Cerebellar nuclear complex (tissue), 1 donor: ENCODE measurements at places on chromosomes 5 and 9.

- DNase-seq = no peak
These were observed 78.1 kb downstream of the SNCAIP start for GRCh38 chr5:122390154-122390553.

DNA sequence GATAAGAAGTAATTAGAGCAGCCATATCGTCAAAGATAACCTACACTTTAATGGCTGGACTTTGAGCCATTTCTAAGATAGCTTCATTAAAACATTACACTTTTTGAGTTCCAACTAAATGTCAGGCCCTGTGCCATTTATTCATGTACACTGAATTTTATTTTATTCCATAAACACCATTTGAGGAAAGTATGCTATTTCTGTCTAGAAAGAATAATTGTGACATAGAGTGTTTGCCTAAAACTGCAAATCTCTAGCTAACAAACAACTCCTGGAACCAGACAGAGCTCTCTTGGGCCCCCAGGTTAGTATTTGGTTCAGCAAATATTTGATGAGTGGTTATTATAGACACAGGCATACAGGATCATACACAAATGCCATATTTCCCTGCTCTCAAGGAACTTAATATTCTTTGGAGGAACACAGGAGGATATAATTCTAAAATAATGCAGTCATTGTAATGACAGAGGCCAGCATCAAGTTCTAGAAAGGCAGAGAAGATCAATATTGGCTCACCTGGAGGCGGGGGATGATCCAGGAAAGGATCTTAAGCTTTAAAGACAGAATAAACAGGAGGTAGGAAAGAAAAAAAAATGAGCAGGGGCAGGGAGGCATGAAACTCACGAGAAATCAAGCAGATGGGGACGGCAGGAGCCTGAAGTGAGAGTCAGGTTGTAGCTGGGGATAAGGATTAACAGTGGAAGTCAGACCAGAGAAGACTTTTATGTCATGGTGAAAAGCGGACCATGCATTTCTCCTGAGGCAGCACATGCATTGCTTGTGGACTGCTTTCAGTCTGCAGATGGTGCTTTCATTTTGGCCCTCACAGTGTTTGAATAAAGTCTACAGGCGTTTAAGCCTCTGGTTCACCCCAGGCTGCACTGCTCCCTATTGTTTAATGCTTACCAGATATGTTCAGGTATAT is 127.7 kb downstream of the GCNT1 start:
- no peak for DNase-seq

DNA sequence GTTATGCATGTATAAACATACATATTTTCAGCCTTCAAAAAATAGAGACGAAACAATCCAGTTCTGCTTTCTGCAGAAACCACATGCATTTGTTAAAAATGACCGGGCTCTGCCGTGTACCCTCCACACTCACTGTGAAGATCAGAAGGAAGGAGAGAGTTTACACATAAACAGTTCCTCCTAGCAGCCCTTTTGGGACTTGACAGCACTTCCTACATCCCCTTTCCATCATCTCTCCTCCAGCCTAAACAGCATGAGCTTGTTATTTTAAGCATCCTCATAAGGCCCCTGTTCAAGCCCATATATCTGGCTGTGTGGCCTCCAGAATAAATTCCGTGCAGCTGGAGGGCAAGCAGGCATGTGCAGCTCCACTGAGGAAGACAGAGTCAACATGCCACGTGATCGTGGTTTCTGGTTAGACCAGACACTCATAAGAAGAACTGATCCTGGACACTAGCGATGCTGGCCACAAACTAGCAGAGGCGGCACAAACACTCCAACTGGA is 42.2 kb downstream of the NIPAL4 start:
- DNase-seq = no peak

GRCh38 chr5:124789104-124789605 is 42.7 kb upstream of the ZNF608 start:
- DNase-seq = no peak

DNA sequence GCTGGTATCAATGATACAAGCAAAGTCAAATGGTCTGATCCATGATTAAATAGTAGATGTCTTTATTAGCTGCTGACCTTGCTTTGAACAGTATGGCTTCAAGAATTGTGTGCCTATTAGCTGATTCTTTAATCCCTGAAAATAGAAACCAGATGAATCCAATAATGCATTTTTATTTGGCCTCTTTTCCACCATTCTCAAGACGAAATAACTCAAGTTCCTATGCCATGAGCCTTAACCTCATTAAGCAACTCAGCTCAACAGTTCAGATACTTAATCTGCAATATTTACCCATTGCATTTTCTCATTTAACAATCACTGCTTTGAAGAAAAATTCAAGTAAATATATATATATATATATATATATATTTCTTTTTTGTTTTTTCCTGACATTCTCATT is 588.6 kb upstream of the MEF2C start:
- DNase-seq = no peak

GRCh38 chr9:128142596-128142995 is 6.7 kb upstream of the LCN2 start:
- no peak for DNase-seq

GRCh38 chr9:120568816-120569215 is 11.2 kb downstream of the CDK5RAP2 start:
- no peak for DNase-seq

GRCh38 chr9:28770226-28770625 is 1196.9 kb upstream of the C9orf72 start:
- no peak for DNase-seq

GRCh38 chr5:180291234-180291940 is 496 bp downstream of the MAPK9 start:
- DNase-seq = no peak

DNA sequence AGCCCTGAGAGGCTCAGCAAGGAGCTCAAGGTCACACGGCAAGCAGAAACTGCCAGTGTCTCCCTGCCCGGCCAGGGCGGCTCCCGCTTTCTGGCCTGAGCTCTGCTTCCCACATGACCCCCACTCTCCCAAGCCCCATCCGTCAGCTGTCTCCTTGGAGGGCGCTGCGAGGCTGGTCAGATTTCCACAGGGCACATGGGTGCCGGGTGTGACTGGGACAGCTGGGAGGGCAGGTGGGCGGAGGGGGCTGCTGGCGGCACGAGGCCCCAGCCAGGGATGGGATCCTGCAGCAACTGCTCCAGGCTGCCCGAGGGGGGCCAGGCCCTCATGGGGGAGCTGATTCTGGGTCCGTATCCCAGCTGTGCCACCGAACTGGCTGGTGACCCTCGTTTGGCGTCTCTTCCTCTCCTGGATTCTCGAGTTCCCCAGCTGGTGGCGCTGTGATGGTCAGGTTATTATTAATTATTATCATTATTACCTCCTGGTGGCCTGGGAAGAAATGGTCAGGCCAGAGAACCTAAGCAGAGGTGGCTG is 12.9 kb upstream of the WDR38 start:
- no peak for DNase-seq

GRCh38 chr5:34854459-34855174 is 15.7 kb downstream of the TTC23L start:
- DNase-seq = no peak

- DNase-seq = no peak
These were observed 47.9 kb downstream of the OLFM1 start for GRCh38 chr9:135135171-135135928.

GRCh38 chr5:173843794-173844193 is 44.4 kb upstream of the CPEB4 start:
- DNase-seq = no peak

DNA sequence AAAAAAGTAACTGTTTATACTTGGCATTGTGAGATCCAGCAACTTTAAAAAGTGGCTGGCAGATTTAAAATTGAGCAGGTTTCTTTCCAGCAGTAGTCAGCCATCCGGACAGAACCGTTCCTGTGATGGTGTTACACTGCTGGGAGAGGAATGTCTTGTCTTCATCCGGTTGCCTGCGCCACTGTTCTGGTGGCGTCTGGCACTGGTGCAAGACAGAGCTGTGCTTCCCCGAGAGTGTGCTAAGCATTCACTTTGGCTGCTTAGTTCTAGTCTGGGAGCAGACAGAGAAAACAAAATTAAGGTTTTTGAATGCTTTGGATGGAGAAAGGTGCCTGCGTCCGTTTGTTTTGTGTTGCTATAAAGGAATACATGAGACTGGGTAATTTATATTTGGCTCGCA is 35.5 kb upstream of the CREBRF start:
- DNase-seq = no peak

DNA sequence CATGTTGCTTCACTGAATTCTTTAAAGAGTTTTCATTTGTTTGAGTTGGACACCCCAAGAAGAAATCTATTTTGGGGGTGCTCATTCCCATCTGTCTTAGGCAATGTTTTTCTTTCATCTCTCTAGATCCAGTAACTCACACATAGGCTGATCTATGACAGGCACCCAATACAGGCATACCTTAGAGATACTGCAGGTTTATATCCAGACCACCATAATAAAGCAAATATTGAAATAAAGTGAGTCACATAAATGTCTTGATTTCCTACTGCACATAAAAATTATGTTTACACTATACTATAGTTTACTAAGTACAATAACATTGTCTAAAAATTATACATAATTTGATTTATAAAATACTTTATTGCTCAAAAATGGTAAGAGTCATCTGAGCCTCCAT is 364.5 kb downstream of the MTRR start:
- no peak for DNase-seq

DNA sequence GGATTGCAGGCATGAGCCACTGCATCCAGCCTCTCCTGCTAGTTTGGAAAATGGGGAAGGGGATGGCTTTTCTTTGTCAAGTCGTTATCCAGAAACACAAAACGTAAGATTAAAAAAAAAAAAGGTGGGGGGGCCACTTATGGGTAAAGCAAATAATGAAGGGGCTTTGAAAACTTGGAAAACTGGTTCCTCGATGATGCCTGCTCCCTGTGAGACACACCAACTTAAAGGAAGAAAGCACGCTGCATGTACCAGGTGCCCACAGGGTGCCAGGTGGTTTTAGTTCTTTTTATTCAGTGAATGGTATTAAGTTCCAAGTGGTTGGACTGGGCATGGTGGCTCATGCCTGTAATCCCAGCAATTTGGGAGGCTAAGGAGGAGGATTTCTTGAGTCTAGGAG is 170.1 kb downstream of the GOLPH3 start:
- DNase-seq = no peak

GRCh38 chr5:360257-361027 is 38.9 kb downstream of the AHRR start:
- no peak for DNase-seq

- no peak for DNase-seq
These were observed 5.6 kb downstream of the AP3S1 start for GRCh38 chr5:115847290-115847689.
